ENCODE measurements at places on chromosomes 13 and 19. TPM values are rescaled to one million over a fixed set of nuclear protein-coding genes. Genes with fewer than 3 reads are reported as not detected.

ZNF625 gene
- total RNA-seq = 5.0 TPM

WIZ gene
- 4.2 TPM for total RNA-seq

ZNF805 gene
- 27.9 TPM for total RNA-seq

DPF1 gene
- total RNA-seq = 0.13 TPM

TMPRSS9 gene
- not detected for total RNA-seq

RDH8 gene
- total RNA-seq = not detected

SMIM17 gene
- 0.13 TPM for total RNA-seq

HIPK4 gene
- total RNA-seq = not detected

GPR12 gene
- not detected for total RNA-seq

DAND5 gene
- not detected for total RNA-seq

PROSER1 gene
- total RNA-seq = 9.5 TPM

TTC9B gene
- total RNA-seq = not detected

ZNF582 gene
- 1.1 TPM for total RNA-seq

C19orf33 gene
- total RNA-seq = 266 TPM

TPTE2 gene
- not detected for total RNA-seq

NUMBL gene
- total RNA-seq = 12.9 TPM

MAST3 gene
- total RNA-seq = 2.2 TPM

GARIN5A gene
- total RNA-seq = 0.51 TPM

FFAR3 gene
- total RNA-seq = not detected

TEX29 gene
- not detected for total RNA-seq

ATP7B gene
- 3.9 TPM for total RNA-seq

ZNF729 gene
- total RNA-seq = not detected

CARM1 gene
- total RNA-seq = 14.3 TPM

ZNF555 gene
- 4.7 TPM for total RNA-seq

C19orf38 gene
- 0.38 TPM for total RNA-seq

POU2F2 gene
- total RNA-seq = 0.26 TPM

RXFP2 gene
- not detected for total RNA-seq

ABCC4 gene
- total RNA-seq = 6.8 TPM

ZIM2 gene
- total RNA-seq = not detected

SLC8A2 gene
- total RNA-seq = 0.26 TPM

JAK3 gene
- total RNA-seq = 0.26 TPM

NECTIN2 gene
- 30.3 TPM for total RNA-seq

ZNF93 gene
- 2.7 TPM for total RNA-seq

HTR2A gene
- not detected for total RNA-seq

KCNN4 gene
- total RNA-seq = 0.26 TPM

MAG gene
- total RNA-seq = not detected

ZNF541 gene
- total RNA-seq = not detected

CLEC17A gene
- not detected for total RNA-seq

KLC3 gene
- total RNA-seq = 99.5 TPM

TMEM145 gene
- 0.26 TPM for total RNA-seq

IGFL3 gene
- not detected for total RNA-seq

FGF22 gene
- total RNA-seq = not detected

HPN gene
- not detected for total RNA-seq

All from bronchial epithelial cell (primary cell).